Panc1 (cell line): ENCODE measurements at places on chromosomes 13 and 19. TPM values are rescaled to one million over a fixed set of nuclear protein-coding genes. Genes with fewer than 3 reads are reported as not detected.
A peak's percentile ranks its signal among the peaks of the same experiment; 100 is the strongest.

DNA sequence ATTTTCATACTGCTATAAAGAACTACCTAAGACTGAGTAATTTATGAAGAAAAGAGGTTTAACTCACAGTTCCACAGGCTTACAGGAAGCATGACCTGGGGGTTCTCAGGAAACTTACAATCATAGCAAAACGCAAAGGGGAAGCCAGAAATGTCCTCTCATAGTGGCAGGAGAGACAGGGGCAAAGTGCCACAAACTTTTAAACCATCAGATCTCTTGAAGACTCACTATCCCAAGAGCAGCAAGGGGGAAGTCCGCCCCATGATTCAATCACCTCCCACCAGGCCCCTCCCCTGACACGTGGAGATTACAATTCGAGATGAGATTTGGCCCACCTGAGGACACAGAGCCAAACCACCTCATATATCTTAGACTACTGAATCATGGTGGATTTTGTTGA lies 198.7 kb downstream of the KCTD12 start:
- no peak for DNase-seq
- H3K27me3 ChIP-seq: no peaks in the 10 kb centered on the region
- no peaks in the 10 kb centered on the region for H3K4me1 ChIP-seq
- no peak overlapping the region for H3K4me3 ChIP-seq
- H3K27ac ChIP-seq: no peak overlapping the region

Gene SPRED3
- 3.8 TPM for total RNA-seq

- no peak for DNase-seq
- H3K27me3 ChIP-seq: no peaks in the 10 kb centered on the region
- H3K36me3 ChIP-seq: no peaks in the 10 kb centered on the region
- no peak overlapping the region for H3K4me3 ChIP-seq
- H3K4me1 ChIP-seq: no peaks in the 10 kb centered on the region
- no peak overlapping the region for H3K27ac ChIP-seq
Measured at GRCh38 chr13:35953537-35954206, 177.5 kb downstream of the DCLK1 start.

GRCh38 chr19:11506101-11506555 lies 489 bp upstream of the ZNF653 start:
- no peaks in the 10 kb centered on the region for H3K27me3 ChIP-seq
- no peaks in the 10 kb centered on the region for H3K36me3 ChIP-seq
- peaks cover 3% of the 10 kb centered on the region; the same call in 1 of the 2 replicates for H3K4me1 ChIP-seq
- H3K4me3 ChIP-seq: peak overlapping the region; percentile 58
- no peak for DNase-seq

DNA sequence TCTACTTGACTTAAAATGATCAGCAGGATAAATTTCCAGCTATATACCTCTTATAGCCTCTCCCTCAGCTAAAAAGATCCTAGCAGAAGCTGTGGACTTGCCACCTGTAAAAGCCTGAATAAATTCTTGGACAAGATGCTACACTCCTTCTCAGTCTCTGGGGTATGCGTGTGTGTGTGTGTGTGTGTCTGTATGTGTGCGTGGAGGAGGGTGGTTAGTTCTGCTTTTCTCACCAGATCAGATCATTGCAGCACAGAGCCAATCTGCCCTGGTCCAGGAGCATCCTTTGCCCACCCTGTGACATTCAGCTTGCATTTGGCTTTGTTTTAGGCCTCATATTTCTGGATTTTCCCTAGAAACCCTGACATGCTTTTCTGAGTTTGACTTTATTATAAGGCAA lies 438.3 kb downstream of the RFC3 start:
- no peaks in the 10 kb centered on the region for H3K4me1 ChIP-seq
- no peak overlapping the region for H3K27ac ChIP-seq
- no peaks in the 10 kb centered on the region for H3K36me3 ChIP-seq
- no peak overlapping the region for H3K4me3 ChIP-seq
- H3K27me3 ChIP-seq: no peaks in the 10 kb centered on the region
- DNase-seq: no peak
